Epithelial cell of proximal tubule (primary cell): ENCODE measurements at places on chromosomes 1 and 21. TPM values are rescaled to one million over a fixed set of nuclear protein-coding genes. Genes with fewer than 3 reads are reported as not detected.

The SLC22A15 gene
- total RNA-seq, result 1.6 and 2.6 TPM in 2 replicates

DNA sequence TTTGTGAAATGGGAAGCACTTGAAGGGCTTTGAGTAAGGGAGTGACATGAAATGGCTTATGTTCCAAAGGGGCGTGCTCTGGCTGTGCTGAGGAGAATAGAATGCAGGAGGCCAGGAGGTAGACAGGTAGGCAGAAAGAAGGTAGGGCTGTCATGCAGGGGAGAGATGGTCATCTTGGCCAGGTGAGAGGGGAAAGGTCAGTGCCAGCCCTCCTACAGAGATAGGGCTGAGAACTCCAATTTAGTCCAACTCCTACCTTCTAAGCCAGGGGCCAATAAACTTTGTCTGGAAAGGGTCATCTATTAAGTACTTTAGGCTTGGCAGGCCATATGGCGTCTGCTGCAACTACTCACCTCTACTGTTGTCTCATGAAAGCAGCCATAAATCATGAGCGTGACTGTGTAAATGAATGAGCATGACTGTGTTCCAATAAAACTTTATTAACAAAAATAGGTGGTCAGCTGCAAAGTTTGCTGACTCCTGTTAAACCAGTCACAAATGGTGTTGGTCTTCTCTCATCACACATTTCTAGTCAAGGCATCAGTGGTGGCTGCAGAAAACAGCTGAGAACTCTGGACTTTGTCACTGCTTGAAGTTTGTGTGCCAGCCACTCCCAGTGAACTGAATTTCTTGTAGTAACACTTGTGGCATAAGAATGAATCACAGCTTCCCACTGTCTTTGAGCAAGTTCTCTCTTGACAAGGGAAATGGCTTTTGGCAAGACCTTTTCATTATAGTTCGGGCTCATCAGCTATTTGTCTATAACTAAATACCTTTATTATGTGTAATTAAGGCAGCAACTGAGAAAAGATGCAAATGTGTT, 32.0 kb upstream of the CD2 start:
- DNase-seq, result no peak

DNA sequence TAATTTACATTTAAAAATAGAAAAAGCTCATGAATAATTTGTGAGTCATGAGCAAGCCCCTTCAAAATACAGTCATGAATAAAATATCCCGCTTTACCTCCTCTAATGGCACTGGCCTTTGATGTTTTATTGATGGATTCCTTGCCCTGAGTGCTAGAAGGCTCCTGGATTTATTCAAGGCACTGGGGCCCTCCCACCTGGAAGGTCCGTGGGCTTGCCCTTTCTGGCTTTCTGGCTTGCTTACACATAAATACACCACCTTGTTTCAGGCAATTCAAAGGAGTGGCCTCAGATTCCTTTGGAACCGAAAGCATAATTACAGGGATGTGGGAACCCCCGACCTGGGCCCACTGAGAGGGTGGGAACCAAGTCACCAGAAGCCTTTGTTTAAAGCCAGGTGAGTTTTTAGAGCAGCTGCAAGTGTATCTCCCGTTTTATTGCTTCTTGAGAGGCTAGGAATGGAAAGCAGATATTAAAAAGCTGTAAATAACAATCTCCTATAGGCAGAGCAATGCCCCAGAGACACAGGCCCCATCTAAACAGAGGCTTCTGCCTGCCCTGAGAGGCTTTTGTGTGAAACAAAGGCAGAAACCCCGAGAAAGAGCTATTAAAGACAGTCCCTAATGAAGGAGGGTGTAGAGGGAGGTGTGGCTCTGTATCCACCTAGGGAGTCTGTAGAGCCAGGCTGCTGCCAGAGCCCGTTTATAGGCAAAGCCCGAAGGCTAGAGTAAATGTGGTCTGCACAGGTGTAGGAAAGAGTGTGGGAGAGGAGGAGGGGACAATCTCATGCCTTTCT, 126.4 kb downstream of the FAM78B start:
- DNase-seq, result no peak

DNA sequence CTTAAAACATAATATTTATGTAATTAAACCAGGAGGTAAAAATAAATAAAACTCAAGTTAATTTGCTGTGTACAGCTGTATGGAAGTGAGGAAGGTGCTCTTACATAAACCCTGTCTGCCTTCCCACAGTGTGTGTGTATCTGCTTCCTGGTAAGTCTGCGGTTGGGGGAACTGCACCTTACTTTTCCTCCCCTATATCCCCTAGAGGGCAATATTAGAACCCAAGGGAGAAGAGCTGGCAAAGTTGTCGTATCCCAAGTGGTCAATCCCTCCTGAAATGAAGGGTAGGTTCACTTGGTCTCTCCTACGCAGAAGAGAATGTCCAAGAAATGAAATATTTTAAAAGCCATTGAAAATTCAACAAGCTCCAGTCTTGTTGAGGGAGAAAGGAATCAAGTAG, 17.8 kb upstream of the JAK1 start:
- no peak for DNase-seq

The TFF1 gene
- not detected in 2 replicates for total RNA-seq

- no peak for DNase-seq
Observed at GRCh38 chr1:84479998-84480397, 932 bp downstream of the RPF1 start.

DNA sequence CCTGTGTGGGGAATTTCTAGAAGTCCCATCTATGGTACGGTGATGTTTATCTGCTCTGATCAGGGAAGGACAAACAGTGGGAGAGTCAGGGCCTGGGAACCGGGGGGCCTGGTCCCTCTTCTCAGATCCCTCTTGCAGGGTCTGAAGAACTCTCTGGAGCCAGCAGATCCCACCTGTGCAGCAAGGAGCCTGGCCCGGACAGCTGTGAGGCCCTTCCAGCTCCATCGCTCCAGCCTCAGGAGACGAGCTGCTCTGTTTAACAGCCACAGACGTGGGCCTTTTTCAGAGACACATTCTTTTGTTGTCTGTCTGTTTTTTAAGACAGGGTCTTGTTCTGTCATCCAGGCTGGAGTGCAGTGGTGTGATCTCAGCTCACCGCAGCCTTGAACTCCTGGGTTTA, 14.5 kb downstream of the C1orf174 start:
- no peak for DNase-seq

- no peak for DNase-seq
Observed at GRCh38 chr1:57265104-57265503, 158.8 kb downstream of the DAB1 start.

GRCh38 chr1:45573231-45573804, 10.5 kb upstream of the NASP start:
- no peak for DNase-seq

The SDC3 gene
- 25.6 and 35.2 TPM in 2 replicates for total RNA-seq

DNA sequence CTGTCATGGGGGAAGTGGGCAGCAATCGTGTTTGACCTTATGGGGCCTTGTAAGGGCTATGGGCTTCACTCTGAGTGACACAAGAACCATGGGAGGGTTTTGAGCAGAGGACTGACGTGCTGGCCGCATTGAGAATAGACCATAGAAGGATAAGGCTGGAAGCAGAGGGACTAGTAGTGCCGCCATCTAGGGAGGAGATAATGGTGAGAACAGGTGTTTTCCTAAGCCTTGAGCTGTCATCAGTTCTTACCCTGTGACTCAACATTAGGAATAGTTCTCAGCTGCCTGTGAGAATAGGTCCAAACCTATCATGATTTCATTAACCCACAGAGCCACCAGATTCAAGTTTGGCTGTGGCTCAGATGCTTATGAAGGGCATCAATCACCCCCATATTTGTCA, 228.5 kb downstream of the CACNA1E start:
- DNase-seq, result no peak

DNA sequence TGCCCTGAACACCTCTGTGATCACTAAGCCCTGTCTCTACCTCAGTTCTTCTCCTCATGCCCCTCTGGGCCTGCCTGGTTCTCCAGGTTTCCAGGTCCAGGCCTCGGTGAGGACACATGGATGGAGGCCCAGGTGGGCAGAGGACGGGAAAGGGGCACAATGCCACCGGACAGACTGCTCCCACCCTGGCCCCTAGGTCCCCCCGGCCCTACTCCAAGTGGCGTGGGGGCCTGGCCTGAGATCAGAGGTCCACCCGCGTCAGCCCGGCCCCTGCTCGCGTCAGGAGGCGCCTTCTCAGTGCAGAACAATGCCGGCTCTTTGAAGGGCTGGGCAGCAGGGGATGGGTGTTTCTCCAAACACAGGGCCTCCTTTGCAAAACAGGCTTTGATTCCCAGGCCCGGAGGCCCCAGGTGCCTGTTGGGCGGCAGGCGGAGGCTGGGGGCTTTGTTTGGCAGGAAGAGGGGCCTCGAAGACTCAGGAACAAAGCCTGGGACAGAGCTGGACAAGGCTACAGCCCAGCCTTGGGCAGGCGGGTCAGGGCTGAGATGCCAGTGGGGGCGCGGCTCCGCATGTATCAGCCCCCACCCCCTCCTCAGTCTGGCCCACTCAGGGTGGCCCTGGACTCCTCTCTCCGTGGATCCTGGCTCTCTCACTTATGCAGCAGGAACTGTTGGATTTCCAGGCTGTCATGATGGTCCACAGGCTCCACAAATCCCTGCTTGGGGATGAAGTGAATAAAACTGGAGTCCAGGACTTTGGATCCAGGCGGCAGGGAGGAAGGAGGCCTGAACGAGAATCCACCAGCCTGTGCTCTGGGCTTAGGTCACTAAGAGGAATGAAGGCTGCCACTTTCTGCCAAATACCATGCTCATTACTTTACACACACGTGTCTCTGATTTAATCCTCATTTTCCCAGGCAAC, 77.4 kb upstream of the SLC2A1 start:
- no peak for DNase-seq

The LIN28A gene
- total RNA-seq, result not detected in 2 replicates

The CCDC30 gene
- total RNA-seq, result 0.06 and 0.07 TPM in 2 replicates

DNA sequence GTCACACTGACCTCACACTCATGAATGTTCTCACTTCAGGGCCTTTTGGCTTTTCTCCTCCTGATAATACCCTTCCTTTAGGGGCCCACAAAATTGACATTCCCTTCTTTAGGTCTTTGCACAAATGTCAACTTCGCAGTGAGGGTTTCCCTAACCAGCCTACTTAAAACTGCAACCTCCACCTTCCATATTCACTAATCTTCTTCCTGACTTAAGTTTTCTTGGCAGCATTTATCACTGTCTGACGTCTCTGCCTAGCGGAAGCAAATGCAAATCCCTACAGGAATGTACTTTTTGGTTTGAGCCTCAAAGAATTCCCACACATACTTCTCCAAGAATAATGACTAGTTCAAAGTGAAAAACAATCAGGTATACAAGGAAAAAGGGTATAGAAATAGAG, 32.8 kb downstream of the INTS7 start:
- no peak for DNase-seq

The ZSWIM5 gene
- total RNA-seq, result 0.23 and 0.72 TPM in 2 replicates

- DNase-seq, result no peak
Observed at GRCh38 chr21:20306836-20307235, 691.4 kb upstream of the NCAM2 start.

The ZMYND12 gene
- 0.22 and 0.35 TPM in 2 replicates for total RNA-seq
